ENCODE measurements at places on chromosomes 1 and 21.

- DNase-seq: no peak
These were observed 58.8 kb upstream of the KDM4A start for GRCh38 chr1:43591181-43591580.

DNA sequence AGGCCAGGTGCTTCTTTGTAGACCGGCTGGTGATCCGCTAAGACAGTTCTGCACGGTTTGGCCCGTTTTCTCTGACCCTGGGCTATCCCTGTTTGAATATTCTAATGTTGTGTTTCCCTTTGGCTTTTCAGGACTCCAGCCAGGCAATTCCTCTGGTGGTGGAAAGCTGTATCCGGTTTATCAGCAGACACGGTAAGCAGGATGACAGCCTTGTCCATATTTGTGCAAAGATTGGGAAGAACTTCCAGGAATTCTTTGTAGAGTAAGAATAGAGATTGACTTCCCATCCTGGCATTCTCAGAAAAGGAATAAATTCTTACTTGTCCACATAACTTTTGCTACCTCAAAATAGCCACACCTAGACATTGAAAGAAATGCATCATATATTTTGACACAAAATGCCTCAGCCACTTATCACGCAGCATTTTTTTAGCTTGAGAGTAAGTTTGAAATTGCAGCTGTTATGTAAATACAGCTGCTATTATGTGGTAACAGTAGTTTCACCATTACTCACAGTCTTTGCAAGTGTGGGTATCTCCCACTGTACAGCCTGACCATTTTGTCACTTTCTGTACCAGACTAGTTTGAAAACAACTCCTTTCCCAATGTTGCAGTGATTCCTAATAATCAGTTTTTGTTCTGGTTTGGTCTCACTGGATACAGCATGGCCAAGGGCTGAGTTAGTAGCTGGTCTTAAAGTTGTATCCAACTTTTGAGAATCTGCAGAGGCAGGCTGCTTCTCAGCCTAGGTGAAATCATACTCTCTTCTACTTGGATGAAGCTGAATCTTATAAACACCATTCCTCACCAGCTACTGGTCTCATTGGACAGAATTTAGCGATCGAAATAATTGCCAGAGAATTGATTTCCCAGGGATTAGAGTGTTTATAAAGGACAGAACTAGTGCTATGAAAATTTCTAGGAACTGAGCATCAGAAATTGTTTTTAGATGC is 40.0 kb upstream of the IKBKE start:
- DNase-seq: no peak

- no peak for DNase-seq
These were observed 60.2 kb upstream of the MPC2 start for GRCh38 chr1:167997037-167997575.

GRCh38 chr1:6126521-6127067 is 53.5 kb downstream of the CHD5 start:
- DNase-seq: no peak

GRCh38 chr1:197911111-197911856 is 5.9 kb upstream of the LHX9 start:
- no peak for DNase-seq

DNA sequence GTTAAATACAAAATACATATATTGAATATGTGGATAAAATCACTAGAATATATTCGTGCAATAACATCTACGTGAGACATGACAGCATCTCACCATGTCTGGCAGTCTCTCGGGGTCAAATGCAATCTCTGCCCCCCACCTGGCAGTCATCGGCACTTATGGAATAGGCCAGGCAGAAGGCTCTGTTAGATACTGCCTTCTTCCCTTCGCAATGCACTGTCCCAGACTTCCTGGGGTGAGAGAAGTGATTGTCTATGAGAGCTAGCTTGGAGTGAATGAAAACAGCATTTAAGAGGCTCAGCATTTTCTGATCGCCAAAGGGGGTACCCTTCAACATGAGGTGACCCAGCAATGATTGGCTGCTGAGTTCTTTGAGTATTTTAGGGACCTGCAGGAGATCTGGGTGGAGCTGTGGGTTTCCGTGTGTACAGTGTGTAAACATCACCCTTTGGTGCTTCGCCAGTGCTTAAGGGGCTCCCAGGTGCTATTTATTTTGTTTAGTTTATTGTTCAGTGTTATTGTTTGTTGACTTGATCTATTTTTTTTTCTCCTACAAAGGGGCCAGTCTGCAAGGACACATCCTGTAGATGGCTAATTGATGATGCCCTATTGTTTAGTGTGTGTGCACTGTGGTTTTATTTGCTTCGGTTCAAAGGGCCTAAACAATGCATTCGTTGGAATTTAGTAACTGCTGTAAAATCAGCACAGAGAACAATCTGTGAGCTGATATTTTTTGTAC is 10.2 kb downstream of the ERG start:
- DNase-seq: no peak

DNA sequence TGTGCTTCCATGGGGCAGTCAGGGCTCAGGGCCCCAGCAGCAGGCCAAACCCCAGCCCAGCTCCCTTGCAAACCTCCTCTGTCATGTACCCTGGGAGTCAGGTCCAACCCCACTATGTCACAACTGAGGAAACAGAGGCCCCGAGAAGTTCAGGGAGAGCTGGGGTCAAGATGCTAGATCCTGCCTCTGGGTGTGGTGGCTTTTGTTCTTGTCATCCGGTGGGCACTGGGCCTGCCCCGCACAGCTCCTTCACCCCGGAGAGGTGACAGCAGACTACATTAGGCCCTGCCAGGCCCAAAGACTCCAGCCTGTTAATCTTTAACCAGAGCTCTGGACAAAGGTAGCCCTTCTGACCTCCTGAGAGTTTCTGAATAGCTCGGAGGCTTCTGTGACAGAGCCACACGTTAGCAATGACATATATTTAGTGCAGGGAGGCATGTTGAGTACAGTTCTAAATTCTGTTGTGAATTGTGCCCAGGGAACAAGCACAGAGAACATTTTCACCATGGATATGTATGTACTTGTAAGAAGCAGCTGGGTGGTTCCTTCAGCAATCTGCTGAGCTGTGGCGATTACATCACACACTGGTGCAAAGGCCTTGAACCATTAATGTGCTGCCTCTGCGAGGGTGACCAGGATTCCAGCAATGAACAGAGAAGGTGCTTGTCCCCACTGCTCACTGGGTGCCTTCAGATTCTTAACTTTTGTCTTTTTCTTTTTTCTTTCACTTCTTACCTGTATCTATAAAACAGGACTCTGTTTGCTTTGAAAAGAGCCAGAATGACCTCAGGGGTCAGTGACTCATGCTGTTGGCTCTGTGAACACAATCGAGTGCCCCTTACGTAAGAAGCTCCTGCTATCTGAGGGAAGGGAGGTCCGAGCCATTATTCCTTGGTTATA is 102.8 kb downstream of the RHOU start:
- DNase-seq: no peak

- DNase-seq: no peak
These were observed 42.8 kb downstream of the SAMD13 start for GRCh38 chr1:84344286-84344685.

DNA sequence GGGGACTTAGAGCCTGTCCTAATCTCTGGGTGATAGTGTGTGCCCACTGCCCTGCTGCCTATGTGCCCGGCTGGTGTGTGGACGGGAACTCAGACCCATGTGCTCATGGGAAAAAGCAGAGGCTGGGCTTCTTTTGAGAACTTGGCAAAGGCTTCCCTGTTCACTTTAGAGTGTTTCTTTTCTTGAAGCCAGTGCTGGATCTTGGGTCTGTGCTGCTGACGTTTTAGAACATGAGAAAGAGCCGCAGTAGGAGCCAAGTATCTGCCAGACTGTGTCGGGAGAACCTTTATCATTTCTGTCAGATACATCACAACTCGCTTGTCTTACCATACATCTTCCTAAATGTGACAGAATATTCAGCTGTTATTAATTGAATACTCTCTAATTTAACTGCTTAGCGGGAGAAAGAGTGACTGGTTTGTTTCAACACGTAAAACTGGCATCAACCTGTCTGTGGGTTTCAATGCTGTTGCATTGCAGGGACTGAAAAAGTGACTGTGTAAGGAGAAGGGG is 195.2 kb downstream of the PBX1 start:
- DNase-seq: no peak

DNA sequence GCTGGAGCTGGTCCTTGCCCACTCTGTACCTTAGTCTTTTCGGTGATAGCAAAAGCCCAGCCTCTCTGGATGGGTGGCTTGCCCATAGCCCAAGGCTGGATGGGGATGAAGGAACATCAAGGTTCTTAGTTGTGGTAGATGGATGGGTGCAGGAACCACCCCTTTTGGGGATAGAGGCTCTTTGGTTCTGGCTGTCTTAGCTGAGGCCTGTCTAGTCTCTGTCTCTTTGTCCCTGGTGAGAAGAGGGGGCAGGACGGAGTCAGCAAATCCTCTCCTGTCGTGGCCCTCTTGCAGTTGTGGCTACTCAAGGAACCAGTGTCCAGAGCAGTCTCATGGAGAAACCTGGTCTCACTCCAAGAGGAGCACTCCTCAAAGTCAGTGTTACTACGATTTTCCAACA is 8.5 kb downstream of the VANGL2 start:
- no peak for DNase-seq

DNA sequence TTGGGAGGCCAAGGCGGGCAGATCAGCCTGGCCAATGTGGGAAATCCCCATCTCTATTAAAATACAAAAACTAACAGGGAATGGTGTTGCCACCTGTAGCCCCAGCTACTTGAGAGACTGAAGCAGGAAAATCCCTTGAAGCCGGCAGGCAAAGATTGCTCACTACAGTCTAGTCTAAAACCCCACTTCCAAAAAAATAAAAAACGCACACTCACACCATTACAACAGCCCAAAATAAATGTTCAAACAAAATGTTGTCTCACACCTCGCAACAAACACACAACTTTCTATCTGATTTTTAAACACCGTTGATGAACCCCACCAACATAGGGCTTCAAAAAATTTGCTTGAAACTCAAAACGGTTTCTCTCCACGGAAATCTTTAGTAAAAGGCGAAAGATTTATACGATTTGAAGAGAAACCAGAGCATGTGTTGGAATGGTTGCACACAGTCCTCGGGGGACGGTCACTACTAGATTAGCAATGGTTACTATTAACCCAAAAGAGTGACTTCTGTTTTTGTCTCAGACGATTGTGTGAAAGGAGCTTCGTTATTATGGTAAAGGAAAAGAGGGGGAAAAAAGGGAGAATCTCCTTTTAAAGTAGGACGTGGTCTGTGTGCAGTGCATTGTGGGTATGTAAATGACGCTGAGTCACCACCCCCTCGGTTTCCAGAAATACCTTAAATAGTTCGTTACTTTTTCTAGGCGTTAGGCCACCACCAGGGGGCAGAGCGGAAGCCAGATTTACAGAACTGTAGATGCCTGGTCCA is at the start of gene RNU5D-1:
TSS of gene RNU5D-1 (minus strand) at position 430 of the 772 bp plus-strand sequence.
- DNase-seq: peak; percentile 89

GRCh38 chr1:93845538-93846205 is 33.3 kb downstream of the DNTTIP2 start:
- DNase-seq: no peak

- no peak for DNase-seq
These were observed 57.5 kb downstream of the ENAH start for GRCh38 chr1:225595452-225595851.

GRCh38 chr1:220828950-220829586 is 42.4 kb downstream of the MTARC1 start:
- no peak for DNase-seq

- peak; percentile 34 for DNase-seq
These were observed 376 bp downstream of the SF3A3 start for GRCh38 chr1:37989361-37989930.

- no peak for DNase-seq
These were observed 4.3 kb upstream of the BCAR3 start for GRCh38 chr1:93685918-93686317.

- no peak for DNase-seq
These were observed 169.9 kb downstream of the BRINP2 start for GRCh38 chr1:177340601-177341067.

DNA sequence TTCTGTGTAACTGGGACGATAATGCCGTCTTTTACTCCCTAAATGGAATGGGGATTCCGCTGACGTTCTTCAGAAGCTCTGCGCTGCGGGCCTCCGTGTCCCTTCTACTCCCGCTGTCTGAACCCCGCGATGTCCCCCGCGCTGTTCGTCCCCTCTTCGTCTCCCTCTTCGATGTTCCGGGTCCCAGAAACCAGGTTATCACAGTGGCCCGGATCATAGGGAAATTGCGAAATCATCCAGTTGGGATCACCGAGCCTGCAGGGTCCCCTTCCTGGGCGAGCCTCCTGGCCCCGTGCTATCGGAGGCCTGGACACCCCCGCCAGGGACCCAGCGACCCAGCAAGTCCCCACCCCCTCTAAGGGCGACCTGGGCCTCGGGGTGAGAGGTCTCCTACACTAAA is 154.2 kb downstream of the PPIAL4G start:
- DNase-seq: no peak

GRCh38 chr1:209633335-209633997 is 18.8 kb downstream of the LAMB3 start:
- no peak for DNase-seq

GRCh38 chr1:115158181-115158580 is 68.9 kb upstream of the TSPAN2 start:
- no peak for DNase-seq

DNA sequence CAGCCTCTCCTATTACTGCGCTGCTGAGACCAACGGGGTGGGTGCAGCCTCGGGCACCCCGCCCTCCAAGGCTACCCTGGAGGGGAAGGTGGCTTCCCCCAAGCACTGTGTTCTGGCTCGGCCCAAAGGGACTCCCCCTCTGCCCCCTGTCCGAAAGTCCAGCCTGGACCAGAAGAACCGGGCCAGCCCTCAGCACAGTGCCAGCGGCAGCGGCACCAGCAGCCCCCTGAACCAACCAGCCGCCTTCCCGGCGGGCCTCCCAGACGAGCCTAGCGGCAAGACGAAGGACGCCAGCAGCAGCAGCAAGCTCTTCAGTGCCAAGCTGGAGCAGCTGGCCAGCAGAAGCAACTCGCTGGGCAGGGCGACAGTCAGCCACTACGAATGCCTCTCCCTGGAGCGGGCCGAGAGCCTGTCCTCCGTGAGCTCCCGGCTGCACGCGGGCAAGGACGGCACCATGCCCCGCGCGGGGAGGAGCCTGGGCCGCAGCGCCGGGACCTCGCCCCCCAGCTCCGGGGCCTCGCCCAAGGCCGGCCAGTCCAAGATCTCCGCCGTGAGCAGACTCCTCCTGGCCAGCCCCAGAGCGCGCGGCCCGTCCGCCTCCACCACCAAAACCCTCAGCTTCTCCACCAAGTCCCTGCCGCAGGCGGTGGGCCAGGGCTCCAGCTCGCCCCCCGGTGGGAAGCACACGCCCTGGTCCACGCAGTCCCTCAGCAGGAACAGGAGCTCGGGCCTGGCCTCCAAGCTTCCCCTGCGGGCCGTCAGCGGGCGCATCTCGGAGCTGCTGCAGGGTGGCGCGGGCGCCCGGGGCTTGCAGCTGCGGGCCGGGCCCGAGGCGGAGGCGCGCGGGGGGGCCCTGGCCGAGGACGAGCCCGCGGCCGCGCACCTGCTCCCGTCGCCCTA is 533.1 kb downstream of the KIF26B start:
- DNase-seq: no peak

DNA sequence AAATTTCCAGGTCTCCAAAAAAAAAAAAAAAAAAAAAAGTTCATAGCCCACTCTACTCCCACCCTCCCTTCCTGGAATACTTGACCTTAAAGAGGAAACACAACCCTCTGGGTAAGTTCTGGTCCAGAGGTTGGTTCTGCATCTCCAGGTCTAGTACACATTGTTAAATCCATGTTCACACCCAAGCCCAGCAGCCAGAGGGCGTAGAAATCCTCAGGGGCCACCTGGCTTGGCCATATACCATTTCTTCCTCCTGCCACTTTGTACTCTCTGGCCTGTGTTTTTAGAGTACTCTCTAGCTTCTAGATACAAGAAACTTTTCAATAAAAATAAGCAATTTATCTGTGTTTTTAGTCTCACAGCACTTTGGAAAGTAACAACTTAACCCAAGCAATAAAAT is 89.3 kb downstream of the PHTF1 start:
- DNase-seq: no peak

Measured in stimulated activated CD4-positive, alpha-beta T cell treated with anti-CD3 and anti-CD28 coated beads, TNF-alpha, amount 100 ng/mL, for 24 hours (primary cell).